Sciatic nerve (tissue), 2 donors: ENCODE measurements at places on chromosomes 7 and 10. TPM values are rescaled to one million over a fixed set of nuclear protein-coding genes. Genes with fewer than 3 reads are reported as not detected.

Gene OR9A2
- 0.71 TPM for total RNA-seq

Gene GOLGA7B
- 4.6 TPM for total RNA-seq

Gene AGR2
- 0.40 TPM for total RNA-seq

Gene ADAP1
- 42.8 TPM for total RNA-seq

Gene PRPS1L1
- total RNA-seq: not detected

Gene CPA4
- total RNA-seq: 2.3 TPM

Gene GPRIN2
- 2.0 TPM for total RNA-seq

Gene TET1
- total RNA-seq: 10.4 TPM

Gene ACSM6
- 0.49 TPM for total RNA-seq

Gene ELOVL3
- total RNA-seq: not detected

Gene CTNNA3
- total RNA-seq: 89.6 TPM

Gene OR2A7
- 3.7 TPM for total RNA-seq
